ENCODE measurements at places on chromosomes 7 and 10.

GRCh38 chr7:139752604-139753003, 25.2 kb downstream of the HIPK2 start:
- DNase-seq: no peak

DNA sequence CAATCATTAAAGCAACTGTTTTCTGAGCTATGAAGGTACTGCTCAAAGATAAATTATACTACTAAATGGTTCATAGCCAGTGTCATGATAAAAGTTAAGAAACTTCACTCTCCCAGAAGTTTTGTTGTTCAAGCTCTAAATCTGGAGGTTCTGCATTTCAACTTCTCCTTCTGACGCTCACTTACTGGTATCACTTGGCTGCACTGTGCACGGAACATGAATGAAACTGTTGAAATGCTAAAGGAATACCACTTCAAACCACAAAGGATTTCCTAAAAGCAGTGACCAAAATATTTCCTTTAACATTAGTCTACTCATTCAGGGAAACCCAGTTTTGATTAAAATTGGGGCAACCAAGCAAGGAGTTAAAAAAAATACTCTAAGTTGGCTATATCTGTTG, 93.6 kb downstream of the UBE2H start:
- DNase-seq: no peak

GRCh38 chr7:152108359-152108758, 82.9 kb downstream of the GALNT11 start:
- DNase-seq: no peak

GRCh38 chr7:149853157-149853556, 15.0 kb downstream of the ZNF862 start:
- DNase-seq: no peak

GRCh38 chr10:24152270-24152669, 56.7 kb upstream of the KIAA1217 start:
- no peak for DNase-seq

GRCh38 chr7:109003742-109004141, 434.1 kb downstream of the DNAJB9 start:
- no peak for DNase-seq

DNA sequence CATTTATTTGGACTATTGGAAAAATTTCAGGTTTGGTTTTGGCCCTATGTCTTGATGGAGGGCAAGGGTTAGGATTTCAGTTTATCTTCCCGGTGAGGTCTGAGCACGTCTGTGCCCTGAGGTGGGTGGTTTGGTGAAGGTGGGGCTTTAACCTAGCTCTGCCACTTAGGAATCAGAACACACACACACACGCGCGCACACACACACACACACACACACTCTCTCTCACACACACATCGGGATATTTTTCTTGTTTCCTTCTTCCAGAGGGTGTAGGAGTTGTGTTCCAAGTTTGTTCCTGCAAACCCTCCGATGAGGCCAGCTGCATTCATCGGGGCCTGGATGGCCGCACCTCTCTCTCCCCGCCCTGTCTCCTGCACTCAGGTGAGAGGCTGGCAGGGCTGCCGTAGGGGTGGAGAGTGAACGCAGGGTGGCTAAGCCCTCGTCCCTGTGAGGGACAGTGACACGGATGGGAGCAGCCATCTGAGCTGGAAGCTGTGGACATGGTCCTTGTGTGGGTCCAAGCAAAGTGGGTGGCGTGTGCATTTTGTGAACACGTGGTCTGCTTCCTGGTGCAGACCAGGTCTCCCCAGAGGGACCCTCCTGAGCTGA, 34.2 kb downstream of the CHST12 start:
- no peak for DNase-seq

- DNase-seq: peak; percentile 58
These were observed 6.2 kb downstream of the VWA2 start for GRCh38 chr10:114245121-114245791.

DNA sequence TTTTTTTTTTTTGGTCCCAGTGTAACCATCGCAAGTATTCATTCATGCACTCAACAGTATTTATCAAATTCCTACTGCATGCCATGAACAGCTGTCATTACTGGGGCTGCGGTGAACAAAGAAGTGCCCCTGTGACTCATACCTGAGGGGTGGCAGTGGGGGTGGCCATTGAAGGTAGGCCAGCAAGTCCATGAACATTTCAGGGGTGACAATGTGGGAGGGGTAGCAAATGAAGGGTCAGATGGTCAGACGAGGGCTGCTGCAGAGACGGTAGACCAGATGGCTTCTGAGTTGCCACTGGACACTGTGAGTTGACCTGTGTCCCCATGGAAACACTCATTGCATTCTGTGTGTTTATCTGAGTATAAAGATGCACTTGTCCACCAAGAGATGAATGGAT, 92.5 kb upstream of the PITRM1 start:
- peak; percentile 38 for DNase-seq

GRCh38 chr7:137245186-137245585, 98.3 kb downstream of the PTN start:
- no peak for DNase-seq

DNA sequence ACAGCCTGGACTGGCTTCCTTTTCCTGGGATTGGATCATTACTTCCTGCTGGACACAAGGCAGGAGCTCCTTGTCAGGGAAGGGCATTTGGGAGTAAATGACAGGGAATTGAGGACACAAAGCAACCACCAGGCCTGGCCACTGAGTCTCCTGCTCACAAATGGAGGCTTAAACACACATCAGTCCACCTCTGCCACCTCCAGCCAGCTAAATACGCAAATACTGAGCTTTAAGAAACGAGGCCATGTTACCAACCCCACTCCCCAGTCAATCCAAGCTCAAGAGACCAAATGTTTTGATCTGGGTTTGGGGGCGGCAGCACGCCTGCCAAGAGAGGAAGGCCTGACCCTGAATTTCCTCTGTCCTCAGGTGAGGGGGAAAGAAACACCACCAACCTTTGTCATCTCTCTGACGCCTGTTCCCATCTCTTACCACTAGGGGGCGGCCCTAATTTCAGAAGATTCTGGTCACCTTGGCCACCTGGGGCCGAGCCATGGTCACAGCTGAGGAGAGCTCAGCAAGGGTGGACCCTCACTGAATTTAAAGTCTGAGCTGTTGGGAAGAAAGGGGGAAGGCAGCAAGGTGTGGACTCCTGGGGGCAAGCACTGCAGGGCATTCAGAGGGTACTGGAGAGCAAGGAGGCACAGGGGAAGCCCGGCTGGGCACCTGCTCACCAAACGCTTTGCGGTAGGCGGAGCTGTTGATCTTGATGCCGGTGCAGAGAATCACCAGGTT, 16.5 kb downstream of the AIFM2 start:
- DNase-seq: peak; percentile 27

- peak; percentile 75 for DNase-seq
These were observed 33.4 kb downstream of the CDCA7L start for GRCh38 chr7:21912305-21912704.

- no peak for DNase-seq
These were observed 688 bp upstream of the ABCB4 start for GRCh38 chr7:87476179-87476557.

- DNase-seq: peak; percentile 33
These were observed 47.7 kb downstream of the MINPP1 start for GRCh38 chr10:87552248-87552929.

GRCh38 chr10:17234431-17234945, 6.4 kb downstream of the VIM start:
- DNase-seq: no peak

Data from EL (cell line).